ENCODE measurements at places on chromosomes 6 and 20.

GRCh38 chr6:70616728-70617260 lies 50.1 kb downstream of the SDHAF4 start:
- no peak for DNase-seq

DNA sequence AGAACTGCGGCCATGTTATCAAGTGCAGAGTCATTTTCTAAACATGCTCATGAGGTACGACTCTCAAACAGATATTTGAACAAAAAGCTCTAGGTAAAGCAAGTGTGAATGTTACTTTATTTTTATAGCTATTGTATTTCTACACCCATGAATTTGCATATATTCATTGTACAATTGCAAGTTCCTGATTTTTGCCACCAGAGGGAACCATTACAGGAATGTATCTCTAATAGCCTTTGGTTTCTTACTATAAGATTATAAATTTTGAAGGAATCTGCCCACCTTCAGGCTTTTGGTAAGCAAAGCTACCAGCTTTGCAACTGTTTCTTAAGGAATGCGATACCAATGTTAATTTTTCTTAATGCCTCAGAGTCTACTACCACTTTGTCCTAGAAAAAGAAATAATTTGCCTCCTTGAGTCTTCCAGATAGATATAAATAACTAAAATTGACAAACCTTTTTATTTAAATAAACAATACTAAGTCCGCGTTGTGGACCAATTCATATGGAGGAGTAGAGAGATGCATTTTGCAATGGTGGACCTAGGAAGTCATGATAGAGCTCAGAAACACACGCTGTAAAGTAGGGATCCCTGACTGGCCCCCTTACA lies 125.4 kb upstream of the SAMD5 start:
- DNase-seq: no peak

DNA sequence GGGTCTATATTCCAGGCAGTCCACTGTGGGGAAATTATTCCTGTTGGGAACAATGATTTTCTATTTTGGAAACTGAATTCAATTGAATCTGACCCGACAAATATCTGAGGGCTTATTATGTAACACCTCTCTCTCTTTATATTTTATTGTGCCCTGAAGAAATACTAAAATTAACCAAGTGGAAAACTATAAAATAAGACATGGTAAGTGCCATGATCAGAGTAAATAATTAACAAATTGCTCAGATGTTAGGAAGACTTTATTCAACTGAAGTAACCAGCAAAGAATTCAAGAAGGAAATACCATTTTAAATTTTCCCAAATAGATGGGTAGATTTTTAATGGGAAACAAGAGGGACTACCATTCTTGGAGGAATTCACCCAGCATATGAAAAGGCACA lies 632.9 kb downstream of the MAFB start:
- no peak for DNase-seq

- no peak for DNase-seq
Measured at GRCh38 chr6:157181649-157182048, 141.7 kb downstream of the TMEM242 start.

- DNase-seq: no peak
Measured at GRCh38 chr6:151136141-151136755, 103.5 kb upstream of the AKAP12 start.

DNA sequence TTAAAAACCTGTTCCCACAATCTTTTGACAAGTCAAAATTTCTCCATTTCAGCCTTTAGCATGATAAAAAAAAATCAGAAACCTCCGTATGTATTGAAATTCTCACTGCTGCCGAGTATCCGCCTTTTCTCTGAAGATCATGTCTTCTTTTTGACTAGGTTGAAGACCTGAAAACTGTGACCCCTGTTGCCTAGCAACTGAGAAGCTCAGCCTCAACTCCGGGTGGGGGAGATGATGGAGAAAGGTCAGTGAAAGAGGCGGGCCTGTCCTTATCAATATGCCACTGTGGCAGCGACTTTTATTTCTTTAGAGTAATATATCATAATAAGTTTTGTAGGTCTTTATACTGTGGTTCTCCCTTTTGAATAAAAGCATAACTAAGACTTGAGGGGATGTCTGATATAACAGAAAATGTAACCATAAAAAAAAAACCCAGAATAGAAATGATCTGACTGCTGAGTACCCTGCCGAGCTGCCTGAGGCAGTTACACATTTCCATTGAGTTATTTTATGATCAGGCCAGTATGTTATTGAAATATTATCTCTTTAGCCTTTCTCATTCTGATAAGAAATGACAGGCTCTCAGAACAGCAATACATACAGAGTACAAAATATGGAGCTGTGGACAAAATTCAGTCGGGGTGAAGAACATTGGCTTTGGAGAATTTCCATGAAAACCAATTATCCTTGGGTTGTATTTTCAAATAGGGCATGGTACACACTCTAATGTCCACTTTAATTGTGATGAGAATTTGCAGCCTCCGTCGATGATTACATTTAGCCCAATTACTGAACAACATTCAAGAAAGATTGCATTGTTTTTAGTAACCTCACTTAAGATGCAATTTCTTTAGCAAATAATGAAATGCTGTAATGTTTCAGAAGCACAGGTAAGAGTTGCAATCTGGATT lies 136.7 kb upstream of the EEF1E1 start:
- DNase-seq: no peak

- DNase-seq: no peak
Measured at GRCh38 chr6:97189767-97190166, 93.2 kb downstream of the MMS22L start.

DNA sequence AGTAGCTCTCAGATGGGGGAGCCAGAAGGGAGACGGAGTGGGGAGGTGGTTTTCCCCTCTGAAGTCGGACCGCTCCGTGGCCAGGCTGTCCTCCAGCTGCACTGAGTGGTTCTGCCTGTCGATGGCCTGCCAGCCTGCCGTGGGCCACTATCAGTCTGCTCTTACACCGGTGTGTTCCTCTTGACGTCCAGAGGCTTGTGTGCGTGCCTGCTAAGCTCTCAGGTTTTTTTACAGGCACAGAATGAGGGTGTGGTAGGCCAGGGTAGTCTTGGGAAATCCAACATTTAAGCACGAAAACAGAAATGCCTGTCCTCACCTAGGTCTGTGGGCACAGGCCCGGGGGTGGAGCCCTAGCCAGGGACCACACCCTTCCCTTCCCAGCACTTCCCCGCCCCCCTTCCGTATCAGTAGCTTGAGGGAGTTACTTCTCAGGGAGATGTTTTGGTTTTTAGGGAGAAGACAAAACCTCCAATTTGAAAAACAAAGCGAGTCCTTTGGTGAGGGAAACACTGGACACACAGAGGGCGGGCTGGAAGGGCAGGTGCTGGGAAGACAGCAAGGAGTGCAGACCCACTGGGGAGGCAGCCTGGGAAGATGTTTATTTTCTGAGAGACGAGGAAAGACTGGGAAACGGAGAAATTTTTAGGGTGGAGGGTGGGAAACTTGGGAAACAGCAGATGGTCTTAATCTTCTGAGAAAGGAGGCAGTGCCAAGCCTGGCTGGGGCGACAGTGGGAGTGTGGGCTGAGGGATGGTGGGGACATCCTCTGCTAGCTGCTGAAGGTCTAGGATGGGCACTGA lies 106.5 kb downstream of the LY86 start:
- no peak for DNase-seq

DNA sequence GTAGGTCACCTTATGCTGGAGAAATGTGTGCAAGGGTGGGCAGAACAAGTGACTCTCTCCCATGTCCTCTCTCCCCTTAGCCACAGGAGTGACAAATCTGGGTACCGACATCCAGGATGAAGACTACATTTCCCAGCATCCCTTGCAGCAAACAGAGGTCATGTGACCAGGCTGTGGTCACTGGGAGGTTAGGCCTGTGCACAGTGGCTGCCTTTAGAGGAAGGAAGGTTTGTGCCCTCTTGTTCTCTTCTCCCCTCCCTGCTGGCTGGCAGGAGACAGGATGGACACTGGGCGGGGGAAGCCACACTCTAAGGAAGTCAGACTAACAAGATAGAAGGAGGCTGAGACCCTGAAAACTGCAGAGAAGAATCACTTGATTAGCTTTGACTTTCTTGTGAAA lies 360.2 kb downstream of the PREX1 start:
- DNase-seq: no peak

- no peak for DNase-seq
Measured at GRCh38 chr20:57980506-57980905, 247.9 kb downstream of the ANKRD60 start.

DNA sequence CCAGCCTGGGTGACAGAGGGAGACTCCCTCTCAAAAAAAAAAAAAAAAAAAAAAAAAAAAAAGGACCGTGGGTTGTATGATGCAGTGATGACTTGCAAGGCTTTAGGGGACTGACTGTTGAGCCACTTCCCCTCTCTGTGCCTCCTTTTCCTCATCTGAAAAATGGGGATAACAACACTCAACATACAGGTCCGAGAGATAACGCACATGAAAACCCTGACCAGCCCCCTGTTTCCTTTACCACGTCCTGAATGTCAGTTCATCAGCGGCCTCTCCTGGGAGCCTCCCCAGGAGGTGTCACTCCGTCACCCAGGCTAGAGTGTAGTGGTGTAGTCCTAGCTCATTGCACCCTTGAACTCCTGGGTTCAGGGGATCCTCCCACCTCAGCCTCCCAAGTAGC lies 3.9 kb downstream of the SLA2 start:
- DNase-seq: no peak
